Brain microvascular endothelial cell (primary cell): ENCODE measurements at places on chromosomes 2 and 18.

- DNase-seq, result peak; percentile 27
These were observed 257.1 kb upstream of the SPOPL start for GRCh38 chr2:138244501-138244925.

- no peak for DNase-seq
These were observed 64.0 kb downstream of the ODC1 start for GRCh38 chr2:10383960-10384734.

- peak; percentile 81 for DNase-seq
These were observed 1469.7 kb upstream of the PIK3C3 start for GRCh38 chr18:40485318-40485717.

DNA sequence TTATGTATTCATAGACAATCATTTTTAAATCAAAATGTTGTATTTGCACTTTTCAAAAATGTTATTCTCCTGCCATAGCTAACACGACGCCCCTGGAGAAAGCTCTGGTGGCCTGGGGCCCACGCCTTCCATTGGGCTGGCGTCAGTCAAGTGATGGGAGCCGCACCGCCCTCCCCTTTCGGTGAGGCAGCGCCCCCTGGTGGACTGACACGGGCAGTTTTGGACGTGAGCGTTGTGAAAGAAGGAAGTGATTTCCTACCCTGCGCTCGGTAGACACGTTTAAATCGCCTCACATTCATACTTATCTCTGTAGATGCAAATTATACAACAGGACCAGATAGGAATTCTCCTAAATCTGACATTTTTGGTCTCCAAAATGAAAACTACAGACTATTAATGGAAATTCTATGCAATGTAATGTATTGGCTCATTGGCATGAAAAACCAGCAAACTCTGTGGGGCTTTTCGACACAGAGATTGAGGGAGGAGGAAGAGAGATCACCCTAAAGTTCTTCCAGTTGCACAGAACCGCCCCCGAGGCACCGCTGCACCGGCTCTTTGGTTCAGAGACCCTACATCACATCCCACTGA, 326.2 kb upstream of the SOX11 start:
- DNase-seq, result peak; percentile 70

- DNase-seq, result no peak
These were observed 1.3 kb downstream of the RAB10 start for GRCh38 chr2:26035090-26035743.

DNA sequence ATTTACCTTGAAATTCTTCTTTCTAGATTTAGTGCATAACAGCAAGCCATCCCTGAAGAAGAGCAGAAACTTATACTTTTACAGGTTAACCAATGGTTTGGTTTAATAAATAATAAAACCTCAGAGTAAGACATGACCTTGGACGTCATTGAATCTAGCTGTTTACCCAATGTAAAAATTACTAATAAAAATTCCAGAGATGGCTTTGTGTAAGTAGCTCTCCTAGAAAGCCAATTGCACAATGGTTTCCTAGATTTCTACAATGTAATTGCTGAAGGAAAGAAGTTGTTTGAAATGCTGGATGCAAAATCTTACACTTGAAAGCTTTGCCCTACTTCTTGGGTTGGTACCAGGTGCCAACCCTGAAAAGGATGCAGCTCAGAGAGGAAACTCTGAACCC, 1.5 kb downstream of the XDH start:
- DNase-seq, result no peak

DNA sequence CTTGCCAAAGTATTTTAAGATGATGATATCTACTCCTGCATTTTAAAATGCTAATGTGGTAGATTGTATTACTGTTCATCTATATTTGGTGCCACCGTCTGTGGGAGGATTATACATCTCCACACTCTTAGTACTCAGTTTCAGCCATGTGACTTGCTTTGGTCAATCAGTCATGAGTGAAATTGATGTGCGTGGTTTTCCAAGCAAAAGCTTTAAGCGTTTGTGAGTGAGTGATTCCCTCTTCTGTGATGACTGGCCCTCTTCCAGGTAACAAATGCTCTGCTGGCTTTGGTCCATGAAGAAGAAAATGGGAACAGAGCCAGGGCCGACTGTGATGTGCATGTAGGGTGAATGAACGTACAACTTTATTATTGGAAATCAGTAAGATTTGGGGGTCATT, 330.4 kb downstream of the LPIN1 start:
- DNase-seq, result peak; percentile 28

GRCh38 chr2:7052404-7052803, 135.2 kb downstream of the RNF144A start:
- no peak for DNase-seq

DNA sequence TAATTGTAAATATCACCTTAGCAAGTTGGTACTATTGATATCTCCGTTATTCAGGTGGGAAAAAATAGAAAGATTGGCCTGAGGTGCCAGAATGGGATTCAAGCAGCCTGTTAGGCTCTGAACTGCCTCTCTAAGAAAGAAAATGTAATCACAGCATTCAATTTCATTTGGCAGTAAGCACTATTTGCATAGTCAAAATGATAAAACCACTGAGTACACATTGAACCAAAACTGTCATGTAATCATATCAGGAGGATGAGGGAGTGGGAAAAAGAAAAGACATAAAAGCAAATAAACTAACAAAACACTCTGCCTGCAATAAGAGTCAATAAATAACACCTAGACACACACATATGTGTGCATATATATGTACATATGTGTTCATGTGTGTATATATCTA, 103.9 kb upstream of the TACR1 start:
- no peak for DNase-seq

DNA sequence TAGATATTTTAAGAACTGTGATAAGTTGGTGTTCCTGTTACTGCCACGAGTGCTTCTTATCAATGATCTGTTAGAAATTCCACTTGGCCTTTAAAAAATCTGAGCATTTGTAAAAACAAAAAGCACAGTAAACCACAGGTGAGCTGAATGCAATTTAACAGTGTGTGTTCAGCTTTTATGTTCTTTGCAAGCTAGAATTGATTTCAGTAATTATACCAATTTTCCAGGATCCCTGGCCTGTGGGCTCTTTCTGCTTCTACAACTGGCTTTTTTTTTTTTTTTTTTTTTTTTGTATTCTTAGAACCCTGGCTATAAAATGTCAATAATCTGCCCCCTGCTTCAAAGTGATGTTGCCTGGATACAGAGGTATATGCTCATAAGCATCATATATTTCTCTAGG, 548.5 kb upstream of the SLC8A1 start:
- DNase-seq, result no peak

DNA sequence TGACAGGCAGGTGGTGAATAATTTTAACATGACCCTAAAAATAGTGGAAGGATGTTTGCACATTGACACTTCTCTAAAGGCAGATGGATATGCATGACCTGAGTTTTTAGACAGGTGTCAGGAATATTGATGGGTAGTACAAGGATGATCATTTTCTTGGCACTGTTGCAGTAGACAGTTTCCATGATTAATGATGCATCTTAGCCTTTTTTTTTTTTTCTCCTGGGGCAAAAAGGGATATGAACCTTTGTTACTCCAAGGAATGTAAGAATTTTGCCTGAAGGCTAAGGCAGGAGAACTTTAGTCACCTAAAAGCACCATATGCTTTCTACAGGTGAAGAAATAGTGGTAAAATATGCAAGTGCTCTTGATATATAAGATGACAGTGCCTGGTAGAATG, 136.3 kb upstream of the CAVIN2 start:
- no peak for DNase-seq

DNA sequence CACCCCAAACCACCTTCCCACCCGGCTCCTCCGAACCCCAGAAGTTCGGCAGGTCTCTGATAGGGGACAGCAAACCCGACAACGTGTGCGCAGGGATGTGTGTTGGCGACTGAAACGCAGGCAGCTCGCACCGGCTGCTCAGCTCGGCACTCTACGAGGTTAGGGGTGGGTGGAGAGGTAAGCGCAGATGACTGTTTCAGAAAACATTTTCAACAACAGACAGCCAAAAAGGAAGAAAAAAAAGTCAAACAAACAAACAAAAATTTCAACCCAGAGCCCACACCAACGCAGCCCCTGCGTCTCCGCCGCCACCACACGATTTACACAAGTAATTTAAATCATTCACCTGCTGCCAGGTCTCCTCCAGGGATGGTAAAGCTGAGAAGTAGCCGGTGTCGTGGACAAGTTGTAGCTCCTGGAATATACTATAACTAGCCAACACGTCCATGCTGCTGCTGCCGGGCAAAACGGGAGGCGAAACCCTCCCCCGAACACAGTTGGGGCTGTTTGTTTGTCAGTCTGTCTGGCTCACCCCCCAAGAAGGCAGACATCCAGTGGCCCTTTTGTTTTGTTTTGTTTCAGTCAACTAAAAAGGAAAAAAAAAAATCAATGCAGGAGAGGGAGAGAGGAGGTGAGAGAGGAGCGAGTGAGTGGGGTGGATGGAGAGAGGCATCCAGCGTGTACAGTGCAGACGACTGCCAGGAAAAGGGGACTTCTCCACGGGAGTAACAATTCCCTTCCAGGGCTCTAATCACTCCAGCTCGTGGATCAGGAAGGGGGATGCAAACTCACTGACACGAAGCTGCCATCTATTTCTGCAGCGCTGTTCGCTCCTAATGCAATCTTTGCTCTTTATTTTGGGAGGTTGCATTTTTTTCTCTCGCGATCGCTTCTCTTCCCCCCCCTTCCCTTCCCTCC, at the start of gene KLF7:
TSS of gene KLF7 (minus strand) at position 828 of the 918 bp plus-strand sequence. CDS start at position 448, 380 bp downstream.
- no peak for DNase-seq

DNA sequence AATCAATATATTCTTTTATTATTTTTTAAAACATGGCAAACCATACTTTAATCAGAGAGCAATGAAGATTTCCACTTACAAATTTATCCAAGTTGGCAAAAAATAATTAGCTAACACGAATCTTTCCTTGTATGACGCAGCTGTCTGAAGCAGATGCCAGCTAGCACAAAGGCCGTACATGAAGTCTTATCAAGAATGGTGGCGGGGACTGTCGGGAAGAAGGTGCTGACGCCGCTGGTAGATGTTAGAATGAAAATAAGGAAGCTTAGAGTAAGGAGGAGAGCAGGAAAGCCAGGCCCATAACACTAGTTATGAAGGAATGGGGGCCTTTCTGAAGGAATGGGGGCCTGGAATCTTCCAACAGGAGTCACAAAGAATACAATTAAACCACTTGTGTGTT, 96.7 kb downstream of the ZNF516 start:
- no peak for DNase-seq

GRCh38 chr2:155145758-155146229, 447.3 kb downstream of the KCNJ3 start:
- no peak for DNase-seq

DNA sequence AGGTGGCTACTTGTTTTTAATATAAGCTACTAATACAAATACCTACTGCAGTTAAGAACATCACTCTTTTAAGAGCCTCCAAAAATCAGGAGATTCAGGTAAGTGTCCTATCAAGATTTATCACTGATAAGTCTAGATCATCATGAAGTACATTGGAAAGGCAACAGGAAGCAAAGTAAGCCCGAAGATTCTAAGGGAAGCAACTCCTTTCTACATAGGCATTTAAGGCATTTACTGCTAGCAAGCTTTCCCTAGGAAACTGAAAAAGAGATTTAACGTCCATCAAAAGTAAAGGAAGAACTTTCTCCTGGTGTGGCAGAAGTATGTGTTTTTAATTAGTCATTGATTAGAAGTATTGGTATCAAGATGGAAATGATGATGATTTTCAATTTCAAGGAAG, 3.7 kb downstream of the STK17B start:
- no peak for DNase-seq

DNA sequence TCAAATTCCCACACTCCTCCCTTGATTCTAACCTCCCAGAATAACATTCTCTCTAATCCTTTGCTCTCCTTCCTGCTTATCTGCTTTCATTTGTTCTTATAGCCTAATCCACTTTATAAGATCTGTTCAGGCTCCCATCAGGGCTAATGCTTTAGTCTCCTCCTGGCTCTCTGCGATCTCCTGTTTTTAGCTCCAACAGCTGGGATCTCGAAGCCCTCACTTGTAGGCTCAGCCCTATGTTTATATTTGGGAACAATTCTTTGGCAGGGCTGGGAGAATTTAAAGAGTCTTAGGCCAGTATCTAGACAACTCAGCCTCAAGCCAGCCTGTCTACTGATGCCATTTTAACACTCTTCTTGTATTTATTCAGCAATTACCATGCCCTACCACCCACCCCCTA, 27.2 kb upstream of the RAPH1 start:
- DNase-seq, result no peak

GRCh38 chr2:173299764-173300163, 54.9 kb upstream of the CDCA7 start:
- no peak for DNase-seq

DNA sequence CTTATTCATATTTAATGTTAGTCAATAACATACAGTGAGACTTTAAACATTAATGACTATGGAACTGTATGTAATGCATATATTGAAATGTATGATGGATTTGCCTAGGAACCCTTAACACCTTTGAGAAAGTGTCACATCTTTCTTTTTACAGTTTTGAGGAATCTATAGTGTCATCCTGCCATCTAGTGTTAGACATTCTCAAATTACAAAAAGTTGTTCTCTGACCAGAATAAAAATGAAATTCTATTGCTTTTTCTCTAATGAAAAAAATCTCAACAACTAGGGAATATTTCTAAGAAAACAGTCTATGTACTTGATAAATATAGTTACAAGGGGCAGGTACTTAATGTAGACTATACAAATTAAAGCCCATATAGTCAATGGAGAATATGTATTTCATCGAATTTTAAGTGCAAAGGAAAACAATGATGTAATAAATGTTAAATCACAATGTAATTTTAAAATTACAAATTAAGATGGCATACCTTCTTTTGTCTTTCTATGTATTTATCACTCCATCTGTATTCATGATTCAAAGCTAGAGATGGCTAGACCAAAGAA, 5.1 kb upstream of the CALCRL start:
- DNase-seq, result no peak

DNA sequence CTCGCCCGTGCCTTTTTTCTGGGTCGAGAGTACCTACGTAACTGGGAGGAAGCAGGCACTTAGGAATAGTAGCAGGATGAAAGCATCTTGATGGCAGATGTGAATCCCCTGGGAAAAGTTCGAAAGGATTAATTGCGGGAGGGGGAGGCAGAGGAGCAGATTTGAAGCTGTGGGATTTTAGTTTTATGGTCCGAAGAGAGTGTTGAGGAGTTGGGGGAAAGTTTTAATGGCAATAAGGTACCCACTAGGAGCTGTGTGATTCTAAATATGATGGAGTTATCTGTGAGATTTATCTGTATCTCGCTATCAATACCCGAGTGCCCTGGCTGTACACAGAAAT, 1.1 kb downstream of the AGFG1 start:
- DNase-seq, result no peak

DNA sequence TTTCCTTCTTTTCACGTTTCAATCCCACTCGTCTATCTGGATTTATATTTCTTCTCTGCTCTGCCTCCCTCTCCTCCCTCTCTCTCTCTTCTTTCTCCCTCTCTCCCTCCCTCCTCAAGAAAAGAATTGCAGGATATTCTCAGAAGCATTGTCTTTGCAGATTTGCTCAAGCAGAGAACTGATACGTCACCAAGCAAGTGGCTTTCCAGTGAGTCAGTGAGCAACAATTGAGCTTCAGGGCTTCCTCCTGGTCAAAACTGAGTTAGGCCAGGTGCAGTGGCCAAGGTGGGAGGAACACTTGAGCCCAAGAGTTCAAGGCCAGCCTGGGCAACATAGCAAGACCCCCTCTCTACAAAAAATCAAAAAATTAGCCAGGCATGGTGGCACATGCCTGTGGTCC, 151.1 kb downstream of the SMAD2 start:
- no peak for DNase-seq
